CD4-positive, alpha-beta T cell treated with Interleukin-10 for 1 hour (primary cell): ENCODE measurements at places on chromosomes 7 and 10.

GRCh38 chr7:45967591-45968157 is 46.6 kb upstream of the IGFBP3 start:
- no peak for DNase-seq

- DNase-seq: no peak
Measured at GRCh38 chr10:10043083-10043482, 974.6 kb upstream of the CELF2 start.

DNA sequence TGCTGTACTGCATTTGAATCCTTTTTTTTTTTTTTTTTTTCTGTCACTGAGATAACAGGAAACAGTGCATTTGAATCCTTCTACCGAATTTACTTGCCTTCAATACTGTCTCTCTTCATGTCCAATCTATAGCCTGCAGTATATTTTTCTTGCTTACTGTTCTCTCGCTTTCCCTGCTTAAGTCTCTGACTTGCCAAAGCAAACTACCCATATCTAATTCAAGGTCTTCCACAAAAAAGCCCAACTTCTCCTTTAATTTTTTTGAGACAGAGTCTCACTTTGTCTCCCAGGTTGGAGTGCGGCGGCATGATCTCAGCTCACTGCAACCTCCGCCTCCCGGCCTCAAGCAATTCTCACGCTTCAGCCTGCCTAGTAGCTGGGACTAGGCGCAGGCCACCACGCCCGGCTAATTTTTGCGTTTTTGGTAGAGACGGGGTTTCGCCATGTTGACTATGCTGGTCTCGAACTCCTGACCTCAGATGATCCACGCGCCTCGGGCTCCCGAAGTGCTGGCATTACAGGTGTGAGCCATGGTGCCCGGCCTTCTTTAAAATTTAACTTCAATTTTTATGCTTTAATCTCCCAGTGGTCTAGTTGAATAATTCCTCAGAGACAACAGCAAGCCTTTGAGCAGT is 882 bp downstream of the PDCD11 start:
- DNase-seq: no peak

- DNase-seq: no peak
Measured at GRCh38 chr7:69243016-69243415, 355.3 kb upstream of the AUTS2 start.

GRCh38 chr10:52644373-52645186 is 128.0 kb downstream of the MBL2 start:
- no peak for DNase-seq

DNA sequence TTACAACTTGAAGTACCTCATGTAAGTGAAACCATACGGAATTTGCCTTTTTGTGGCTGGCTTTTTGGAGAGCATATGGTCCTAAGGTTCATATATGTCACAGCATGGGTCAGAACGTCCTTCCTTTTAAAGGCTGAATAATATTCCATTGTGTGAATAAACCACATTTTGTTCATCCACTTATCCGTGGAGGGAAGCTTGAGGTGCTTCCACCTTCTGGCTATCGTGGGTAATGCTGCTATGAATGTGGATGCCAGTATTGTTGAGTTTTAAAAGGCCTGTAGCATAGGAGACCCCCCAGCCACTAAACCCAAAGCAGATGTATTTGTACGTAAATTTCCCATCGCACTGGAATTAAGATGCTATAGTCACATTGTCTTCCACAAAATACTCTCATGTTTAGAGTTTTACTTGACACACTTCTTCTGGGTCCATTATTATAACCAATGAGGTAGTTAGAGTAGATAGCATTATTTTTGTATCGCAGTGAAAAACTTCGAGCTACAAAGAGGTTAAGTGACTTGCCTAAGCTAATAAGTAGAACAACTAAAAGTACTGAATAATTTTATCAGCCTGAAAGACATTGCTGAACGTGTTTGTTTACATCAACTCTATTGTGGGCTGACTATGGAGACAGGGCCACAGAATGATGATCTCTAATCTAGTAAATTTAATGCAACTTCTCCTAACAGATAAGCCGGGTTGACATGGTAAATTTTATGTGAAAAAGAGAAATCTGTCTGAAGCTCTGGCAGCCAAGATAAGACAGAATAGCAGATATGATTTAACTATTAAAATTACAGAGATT is 183.0 kb upstream of the CTBP2 start:
- DNase-seq: no peak

- DNase-seq: no peak
Measured at GRCh38 chr7:12738665-12739064, 51.2 kb downstream of the ARL4A start.

DNA sequence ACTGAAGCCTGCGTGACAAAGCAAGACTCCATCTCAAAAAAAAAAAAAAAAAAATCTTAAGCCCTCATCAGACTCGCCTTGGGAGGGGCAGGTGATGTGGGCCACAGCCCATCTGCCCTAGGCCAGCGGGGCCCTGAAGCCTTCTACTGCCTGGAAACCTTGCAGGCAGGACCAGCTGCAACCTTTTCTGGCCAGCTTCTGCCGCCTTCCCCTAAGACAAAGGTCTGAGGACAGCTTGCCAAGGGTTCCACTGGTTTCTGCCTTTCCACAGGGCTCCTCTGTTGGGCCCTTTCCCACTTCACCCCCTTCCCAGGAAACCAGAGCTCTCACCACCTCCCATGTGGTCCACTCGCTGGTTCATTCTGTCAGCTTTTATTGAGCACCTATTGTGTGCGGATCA is 35.2 kb downstream of the UBTD1 start:
- no peak for DNase-seq

GRCh38 chr7:101870361-101871062 is 53.1 kb downstream of the CUX1 start:
- no peak for DNase-seq

DNA sequence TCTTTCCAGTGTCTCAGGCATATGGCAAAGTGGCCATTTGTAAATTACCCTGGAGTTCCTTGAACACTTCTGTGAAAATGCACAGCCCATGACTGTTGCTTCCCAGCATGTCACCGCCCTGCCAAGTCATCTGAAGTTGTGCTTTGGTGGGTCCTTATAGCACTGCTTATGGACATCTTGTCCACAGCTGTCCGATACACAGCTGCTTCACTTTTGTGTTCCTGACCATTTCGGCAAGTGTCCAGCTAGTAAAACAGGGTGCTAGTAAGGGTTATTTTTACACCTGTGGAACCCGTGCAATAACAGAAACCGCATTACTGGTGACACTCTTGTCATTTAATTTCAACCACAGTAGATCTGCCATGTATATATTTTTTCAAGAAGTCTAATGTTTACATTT is 29.7 kb downstream of the PIP4K2A start:
- DNase-seq: no peak

DNA sequence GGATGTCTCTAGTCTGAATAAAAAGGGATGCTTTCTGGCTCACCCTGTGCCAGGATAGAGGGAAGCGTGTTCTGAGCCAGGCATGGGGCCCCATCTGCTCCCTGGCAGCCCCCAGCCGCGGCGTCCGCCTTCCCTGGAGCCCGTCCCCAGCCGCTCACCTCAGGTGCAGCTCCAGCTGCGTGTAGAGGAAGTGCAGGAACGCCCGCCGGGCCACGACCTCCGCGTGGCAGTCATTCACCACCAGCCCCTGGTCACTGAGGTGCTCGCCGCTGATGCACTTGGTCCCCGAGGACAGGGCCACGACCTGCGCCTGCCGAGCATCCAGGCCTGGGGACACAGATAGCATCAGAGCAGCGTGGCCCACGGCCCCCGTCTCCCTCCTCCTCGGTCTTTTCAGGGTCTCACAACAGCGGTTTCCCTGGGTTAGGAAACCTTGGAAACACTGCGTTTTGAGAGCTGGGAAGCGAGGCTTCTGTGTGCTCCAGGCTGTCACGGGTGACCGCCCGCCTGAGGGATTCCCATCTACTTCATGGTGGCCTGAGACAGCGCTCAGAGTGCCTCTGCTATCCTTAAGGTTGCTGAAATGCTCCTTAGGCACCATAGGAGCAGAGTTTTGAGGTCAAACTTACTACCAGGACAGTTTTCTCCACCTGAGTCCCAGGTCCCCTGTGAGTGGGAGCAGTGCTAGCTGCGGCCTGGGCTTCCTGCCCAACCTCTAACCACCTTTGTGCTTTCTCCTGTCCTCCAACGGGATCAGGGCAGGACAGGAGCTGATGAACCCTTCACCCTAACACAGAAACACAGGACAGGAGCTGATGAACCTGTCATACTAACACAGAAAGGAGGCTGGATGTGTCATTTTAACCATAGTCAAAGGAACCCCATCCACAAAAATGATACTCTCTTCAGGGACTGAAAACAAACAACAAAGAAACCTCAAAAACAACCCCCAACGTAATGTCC is 186.1 kb downstream of the WDR37 start:
- DNase-seq: no peak

DNA sequence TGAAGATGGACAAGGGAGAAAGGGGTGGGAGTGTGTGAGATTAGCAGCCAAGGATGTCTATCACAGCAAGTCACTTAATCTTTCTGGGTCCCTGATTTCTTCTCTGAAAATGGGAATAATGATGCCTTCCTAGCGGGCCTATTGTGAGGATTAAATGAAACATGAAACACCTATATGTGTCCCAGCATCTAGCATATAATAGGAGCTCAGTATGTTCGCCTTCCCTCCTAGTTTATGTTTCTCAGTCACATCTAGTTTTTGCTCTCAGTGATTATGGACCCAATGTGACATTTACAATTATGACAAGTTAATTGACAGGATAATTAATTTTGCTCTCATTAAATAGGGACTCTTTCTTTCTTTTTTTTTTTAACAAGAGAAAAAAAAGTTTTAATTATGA is 252.9 kb downstream of the SNX13 start:
- DNase-seq: no peak

- DNase-seq: no peak
Measured at GRCh38 chr10:78383378-78384048, 349.9 kb downstream of the RPS24 start.

DNA sequence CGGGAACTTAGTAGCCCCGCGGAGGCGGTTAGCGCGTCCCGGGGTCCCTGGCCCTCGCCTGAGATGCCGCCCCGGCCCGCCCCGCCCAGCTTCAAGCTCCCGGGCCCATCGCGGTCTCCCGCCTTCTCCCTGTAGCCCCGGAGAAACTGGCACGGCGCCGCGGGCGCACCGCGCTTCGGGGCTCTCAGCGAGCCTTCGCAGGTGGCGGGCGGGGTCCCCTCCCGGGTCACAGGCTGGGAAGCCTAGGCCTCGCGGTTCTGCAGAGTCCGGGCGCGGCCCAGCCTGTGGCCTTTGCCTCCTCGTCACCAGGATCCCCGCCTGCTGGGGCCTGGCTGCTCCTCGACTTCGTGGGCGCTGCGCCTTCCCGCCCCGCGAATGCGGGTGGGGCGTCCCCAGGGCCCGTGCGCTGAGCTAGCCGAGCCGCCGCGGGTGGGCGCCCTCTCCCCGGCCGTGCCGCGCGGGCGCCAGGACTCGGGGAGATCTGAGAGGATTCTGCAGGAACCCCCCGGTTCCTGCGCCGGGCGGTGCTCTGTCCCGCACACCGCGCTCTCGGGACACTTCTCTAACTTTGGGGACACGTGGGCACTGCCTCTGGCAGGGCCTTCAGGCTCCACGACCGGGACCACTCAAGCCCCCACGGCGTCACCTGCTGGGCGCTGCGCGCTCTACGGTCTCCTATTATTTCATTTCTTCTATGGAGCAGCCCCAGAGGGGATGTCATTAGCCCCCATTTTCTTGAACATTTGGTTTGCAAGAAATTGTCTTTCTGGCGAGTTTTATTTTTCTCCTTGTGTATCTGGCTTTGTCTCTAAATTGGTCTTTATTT is 682 bp upstream of the RGS10 start:
- peak; percentile 71 for DNase-seq

DNA sequence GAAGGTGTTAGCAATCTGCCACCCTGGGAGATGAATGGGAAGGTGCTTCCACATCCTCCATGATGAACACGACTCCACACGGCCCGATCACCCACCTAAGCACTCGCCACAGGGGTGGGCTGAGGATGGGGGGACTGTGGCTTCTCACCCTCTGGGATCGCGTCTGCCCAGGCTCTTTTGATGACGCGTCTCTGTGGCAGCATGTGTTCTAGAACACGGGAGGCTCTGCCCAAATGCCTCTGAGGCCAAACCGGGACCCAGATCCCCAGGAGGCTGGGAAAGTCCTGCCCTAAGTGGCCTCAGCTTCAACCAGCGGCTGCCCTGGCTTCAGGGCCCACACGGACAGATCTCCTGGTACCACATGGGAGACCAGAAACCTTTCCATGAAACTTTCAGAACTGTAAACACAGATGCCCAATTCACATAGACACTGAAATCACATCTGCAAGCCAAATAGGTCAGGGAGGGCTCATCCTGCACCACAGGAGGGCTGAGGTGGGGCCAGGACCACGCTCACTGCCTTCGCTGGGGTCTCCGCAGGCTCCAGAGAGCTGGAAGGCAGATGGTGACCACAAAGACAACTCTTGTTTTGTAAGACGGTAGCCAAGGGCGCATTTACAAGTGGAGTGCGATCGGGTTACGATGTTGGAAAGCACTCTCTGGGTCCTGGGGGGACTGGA is 200.6 kb downstream of the PTPRN2 start:
- DNase-seq: no peak

DNA sequence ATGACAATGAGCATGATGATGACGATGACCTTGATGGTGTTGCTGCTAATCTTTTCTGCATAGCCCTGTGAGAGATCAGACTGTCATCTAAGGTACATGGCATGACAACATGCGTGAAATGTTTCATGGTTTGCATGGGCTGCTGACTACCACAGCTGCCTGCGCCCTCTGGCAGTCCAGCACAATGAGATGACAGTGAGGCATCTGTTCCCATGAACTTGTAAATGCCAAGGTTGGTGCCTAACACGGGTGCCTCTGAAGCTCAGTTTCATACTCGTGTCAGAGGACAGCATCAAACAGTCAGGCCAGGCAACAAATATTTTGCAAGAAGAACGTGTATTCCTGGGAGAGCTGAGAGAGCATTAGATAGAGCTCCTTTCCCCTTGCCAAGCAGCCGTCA is 122.0 kb upstream of the PRKCQ start:
- DNase-seq: no peak

- no peak for DNase-seq
Measured at GRCh38 chr10:106571192-106571946, 593.1 kb downstream of the SORCS1 start.

GRCh38 chr7:33790746-33791145 is 114.6 kb upstream of the BMPER start:
- no peak for DNase-seq

DNA sequence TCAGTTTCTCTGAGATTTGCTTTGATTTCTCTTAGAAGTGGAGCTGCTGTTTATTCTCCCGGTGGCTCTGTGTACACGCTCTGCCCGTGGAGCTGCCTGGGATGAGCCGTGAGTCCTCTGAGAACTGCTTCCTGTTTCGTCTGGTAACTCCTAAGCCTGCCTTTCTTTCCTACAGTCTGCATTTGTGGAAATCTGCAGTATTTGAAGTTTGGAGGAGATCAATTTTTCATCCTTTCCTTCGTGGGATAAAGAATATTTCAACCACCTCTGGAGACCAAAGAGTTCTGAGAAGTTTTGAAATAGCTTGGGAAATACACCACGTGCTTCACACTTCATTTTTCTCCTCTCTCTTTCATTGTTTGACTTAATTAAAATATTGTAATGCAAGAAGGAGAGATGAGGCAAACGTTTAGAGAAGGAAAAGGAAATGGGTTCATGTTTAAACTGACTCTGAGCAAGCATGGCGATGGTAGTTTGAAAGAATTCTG is 311.9 kb downstream of the LRMDA start:
- no peak for DNase-seq
